ENCODE measurements at places on chromosomes 16 and 17.

DNA sequence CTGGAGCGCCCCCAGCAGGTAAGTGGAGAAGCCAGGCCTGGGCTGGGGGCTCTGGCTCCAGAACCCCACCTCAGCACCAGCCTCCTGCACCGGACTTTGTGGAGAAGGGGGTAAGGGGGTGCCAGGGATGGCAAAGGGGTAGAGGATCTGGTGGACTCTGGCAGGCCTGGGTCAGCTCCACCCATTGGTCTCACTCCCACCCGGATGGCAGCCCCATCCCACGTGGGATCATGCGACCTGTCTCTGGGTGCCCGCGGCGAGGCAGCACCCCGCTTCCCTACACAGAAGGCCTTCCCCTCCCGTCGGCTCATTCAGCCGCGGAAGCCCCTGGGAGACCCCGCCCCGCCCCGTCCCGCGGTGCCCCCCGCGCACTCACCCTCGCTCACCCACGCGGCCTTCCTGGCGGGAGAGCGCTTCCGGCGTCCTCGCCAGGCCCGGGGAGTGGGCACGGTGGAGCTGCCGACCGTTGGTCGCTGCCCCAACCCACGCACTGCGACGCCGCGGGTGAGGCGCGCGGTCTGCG lies 498 bp upstream of the PLEKHG4 start:
- DNase-seq: no peak

- DNase-seq: no peak
These were observed 6.4 kb downstream of the DYNLRB2 start for GRCh38 chr16:80547145-80547544.

DNA sequence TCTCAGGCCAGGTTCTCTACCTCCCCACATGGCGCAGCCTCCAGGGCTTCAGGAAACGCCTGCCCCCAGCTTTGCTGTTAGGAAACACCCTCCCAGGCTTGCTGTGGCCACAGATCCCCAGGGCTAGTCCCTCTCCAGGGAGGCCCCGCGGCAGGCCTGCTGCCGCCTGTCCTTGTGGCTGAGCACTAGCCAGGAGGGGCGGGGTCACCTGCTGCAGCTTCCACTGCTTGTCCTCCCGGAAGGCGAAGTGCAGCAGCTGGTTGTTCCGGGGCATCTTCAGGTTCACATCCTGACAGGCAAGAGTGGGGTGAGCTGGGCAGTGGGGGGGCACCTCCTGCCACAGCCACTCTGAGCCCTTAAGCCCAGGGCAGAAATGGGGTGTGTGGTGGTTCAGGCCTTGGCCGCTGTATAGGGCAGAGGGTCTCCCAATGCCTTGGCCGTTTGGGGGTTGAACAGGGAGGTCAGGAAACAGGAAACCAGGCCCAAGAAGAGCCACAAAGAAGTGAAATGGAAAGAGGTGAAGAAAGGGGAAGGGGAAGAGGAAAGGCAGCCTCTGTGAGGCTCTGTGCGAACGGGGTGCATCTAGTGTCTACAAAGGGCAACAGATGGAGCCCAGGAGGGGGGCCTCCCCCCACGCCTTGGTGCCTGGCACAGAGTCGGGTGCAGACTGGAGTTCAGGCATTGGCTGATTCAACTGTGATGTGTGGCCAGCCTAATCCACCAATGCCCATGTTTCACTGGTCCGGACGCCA lies 2.0 kb downstream of the ROGDI start:
- DNase-seq: no peak

GRCh38 chr17:29560316-29560715 lies 6.5 kb downstream of the ABHD15 start:
- no peak for DNase-seq

DNA sequence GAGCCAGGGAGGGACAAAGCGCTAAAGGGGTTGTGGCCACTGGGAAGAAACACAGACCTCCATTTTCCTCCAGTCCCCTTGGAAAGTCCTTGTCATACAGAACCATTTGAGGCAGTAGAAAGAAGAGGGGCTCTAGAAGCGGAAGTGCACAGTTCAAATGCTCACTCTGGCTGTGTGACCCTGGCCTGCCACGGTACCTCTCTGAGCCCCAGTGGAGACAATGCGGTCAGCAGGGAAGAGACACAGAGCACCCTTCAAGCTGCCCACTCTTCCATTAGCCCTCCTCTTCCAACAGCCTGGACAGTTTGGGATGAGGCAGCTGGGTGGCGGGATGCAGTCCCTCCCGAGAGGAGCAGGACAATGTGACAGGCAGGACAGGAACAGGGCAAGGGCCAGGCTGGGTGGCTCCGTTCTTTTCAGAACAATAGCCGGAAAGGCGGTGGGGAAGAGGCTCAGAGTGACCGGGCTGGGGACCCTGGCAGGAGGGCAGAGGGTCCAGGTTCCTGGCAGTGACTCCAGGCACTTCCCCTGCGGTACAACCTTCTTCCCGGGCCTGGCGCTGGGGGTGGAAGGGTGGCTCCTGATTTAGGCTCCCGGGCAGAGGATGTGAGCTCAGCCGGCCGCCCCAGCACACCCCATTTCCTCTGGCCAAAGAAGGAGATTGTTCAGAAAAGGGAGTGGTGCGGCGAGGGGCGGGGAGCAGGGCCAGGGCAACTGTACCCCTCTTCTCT lies 5.6 kb downstream of the CASKIN2 start:
- DNase-seq: no peak

DNA sequence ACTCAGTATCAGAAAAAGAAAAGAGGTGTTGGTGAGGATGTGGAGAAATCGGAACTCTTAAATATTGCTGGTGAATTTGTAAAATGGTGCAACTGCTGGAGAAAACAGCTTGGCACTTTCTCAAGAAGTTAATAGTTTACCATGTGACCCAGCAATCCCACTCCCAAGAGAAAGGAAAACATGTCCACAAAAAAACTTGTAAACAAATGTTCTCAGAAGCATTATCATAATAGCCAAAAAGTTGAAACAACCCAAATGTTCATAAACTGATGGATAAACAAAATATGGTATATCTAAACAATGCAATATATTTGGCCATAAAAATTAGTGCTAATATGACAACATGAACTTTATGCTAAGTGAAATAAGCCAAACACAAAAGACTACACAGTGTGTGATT lies 2.6 kb upstream of the MAPK7 start:
- no peak for DNase-seq

DNA sequence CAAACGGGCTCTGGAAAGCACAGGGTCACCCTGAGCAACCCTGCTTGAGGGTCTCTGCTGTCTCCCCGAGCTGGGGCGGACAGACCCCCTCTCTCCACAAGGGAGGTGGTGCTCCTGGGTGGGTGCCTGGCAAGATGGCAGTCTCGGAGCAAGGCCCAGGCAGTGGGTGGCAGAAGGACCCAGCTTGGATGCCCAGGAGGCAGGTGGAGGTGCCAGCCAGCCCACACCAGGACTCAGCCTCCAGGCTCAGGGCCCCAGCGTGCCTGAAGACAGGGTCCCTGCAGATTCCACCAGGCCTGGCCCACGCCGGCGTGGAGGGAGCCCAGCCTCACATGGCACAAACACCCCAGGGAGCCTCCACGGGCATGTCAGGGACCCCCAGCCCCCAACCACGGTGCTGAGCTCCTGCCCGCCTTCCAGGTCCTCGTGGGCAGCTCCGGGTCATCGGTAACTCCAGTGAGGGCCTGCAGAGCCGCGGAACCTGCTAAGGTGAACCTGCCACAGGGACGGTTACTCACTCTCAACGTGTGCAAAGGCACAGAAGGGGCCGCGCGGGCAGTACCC lies 20.8 kb downstream of the UNKL start:
- no peak for DNase-seq

DNA sequence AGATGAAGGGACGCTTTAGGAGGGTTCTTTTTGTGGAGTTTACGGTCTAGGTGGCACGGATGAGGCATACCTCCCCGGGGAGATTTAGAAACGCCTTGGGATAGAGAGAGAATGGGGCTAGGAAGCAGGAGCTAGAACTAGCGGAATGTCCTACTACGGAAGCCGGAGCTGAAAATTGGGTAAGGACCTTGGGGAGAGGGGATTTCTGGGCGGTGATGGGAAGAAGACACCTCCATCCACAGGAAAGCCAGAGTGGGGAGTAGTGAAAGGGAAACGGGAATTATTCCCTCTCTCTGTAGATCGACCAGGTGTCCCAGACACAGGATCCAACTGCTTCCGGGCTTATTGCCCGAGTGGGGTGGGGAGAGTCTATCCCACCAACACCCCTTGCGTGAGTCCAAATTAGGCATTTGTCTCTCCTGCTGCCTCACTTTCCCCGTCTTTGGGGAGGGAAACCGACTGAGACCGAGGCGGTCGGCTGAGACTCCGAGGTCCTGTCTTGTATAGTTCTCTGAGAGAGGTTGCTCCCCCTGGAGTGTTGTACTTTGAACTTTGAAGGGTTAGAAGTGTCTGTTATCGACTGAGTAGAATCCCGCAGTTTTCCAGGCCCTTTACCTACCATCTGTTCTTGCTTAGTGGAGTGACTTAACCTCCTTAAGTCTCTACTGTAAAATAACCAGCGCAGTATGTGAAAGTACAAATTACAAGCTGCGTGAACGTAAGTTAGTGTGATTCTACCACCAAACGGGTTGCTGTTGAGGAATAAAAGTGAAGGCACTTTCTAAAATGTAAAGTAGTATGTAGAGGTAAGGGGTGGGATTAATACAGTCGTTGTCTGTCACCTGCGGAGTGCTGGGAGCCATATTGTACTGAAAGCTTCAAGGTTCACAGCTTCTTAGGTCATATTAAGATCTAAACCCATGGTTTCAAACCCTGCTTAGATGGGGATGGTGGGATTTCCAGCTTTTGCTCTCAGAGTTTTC lies 1.0 kb downstream of the RSPRY1 start:
- peak; percentile 54 for DNase-seq

GRCh38 chr16:58127033-58127556 lies 2.1 kb downstream of the CFAP20 start:
- no peak for DNase-seq

GRCh38 chr17:74380086-74380958 lies 13.0 kb downstream of the GPR142 start:
- peak; percentile 76 for DNase-seq

GRCh38 chr17:82965371-82965770 lies 114.0 kb upstream of the METRNL start:
- DNase-seq: no peak

DNA sequence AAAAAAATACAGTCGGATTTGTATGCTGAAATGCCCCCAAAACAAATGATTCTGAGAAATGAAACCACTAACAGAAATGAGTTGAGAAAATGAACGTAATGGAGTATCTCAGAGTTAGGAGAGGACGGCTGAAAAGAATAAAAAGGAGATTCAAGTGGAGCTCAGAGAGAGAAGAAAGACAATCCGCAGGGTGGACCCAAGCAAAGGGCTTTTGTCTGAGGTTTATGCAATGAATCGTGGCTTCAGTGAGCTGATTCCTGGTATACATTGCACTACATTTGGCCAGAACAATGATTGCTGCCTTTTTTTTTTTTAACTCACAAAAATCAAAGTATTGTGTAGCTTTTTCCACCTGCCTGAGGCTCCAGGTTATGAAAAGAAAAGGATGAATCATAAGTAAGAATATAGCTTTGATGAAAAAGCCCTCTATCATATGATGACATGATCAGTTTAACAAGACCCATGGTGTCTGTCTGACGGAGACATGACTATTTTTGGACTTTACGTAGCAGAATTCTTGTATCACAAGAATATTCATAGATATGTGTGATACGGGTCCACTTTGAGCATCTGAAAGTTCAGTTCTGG lies 4.4 kb upstream of the MED9 start:
- no peak for DNase-seq

- no peak for DNase-seq
These were observed 15.7 kb upstream of the GPR139 start for GRCh38 chr16:20089246-20089965.

- peak; percentile 69 for DNase-seq
These were observed 12.6 kb downstream of the KCTD2 start for GRCh38 chr17:75059369-75060345.

DNA sequence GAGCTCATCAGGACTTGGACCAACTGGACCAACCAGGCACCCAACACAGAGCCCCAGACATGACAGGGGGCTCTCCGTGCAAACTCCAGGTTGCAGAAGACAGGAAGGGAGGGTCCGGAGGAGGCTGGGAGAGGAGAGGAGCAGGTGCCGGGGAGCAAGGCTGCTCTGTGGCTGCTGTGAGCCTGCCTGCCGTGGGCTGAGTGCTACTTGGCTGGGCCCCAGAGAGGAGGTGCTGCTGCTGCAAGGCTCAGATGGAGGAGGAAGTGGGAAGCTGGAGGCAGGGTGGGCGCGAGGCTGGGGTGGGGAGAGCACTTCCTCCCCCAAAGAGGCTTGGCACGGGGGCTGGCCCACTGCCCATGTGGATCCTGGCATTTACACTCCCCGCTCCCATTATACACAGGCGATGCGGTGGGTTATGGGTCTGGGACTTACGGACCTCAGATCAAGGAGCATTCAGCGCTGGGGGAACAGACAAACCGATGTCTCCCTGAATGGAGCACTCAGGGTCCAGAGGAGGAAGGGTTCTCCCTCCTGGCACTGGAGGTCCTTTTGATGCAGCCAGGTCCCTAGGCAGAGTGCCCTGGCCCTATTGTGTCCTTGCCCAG lies 15.9 kb downstream of the EPOP start:
- DNase-seq: no peak

DNA sequence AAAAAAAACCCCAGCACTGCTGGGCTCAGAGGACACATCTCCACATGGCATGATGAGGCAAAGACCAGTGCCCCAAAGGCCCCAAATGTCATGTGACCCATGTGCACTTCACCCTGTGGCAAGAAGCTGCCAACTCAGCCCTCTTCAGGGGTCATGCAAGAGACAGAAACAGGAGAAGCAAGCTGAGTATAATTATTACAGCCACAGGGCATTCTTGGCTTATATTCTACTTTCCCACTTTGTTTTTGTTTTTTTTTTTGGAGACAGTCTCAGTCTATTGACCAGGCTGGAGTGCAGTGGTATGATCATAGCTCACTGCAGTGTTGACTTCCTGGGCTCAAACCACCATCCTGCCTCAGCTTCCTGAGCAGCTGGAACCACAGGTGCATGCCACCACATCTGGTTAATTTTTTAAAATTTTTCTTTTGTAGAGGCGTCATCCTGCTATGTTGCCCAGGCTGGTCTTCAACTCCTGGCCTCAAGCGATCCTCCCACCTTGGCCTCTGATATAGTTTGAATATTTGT lies 32.7 kb upstream of the LITAF start:
- no peak for DNase-seq

DNA sequence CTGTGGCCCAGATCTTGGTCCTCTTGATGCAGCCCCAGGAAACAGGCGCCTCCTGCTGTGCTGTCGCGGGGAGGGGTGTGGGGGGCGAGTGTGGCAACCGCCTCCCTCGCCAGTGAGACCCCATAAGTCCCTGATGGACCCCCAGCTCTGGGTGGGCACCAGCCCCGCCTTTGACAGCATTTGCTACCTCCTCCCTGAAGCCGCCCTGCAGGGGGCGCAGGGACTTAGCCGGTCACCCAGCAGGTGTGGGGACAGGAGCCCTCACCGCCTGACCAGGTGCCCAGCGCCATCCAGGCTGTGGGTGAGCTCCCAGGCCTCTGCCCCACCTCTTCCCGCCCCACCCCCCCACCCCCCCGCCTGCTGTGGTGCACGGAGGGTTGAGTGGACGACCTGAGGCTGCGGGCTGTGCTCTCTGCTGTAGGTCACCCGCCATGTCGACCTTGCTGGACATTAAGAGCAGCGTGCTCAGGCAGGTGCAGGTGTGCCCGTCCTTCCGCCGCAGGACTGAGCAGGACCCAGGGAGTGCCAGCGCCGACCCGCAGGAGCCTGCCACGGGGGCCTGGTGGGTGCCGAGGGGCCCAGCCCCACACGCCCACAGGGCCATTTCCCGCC lies 4.8 kb downstream of the BAIAP3 start:
- peak; percentile 74 for DNase-seq

- DNase-seq: peak; percentile 79
These were observed at the start of gene NDRG4 for GRCh38 chr16:58499615-58500351. NDRG4 (plus strand) TSS chr16:58500143; CDS start chr16:58500249, 106 bp downstream.

Measured in hepatocyte (in vitro differentiated cells).